ENCODE measurements at places on chromosomes 16 and 17. TPM values are rescaled to one million over a fixed set of nuclear protein-coding genes. Genes with fewer than 3 reads are reported as not detected.

DNA sequence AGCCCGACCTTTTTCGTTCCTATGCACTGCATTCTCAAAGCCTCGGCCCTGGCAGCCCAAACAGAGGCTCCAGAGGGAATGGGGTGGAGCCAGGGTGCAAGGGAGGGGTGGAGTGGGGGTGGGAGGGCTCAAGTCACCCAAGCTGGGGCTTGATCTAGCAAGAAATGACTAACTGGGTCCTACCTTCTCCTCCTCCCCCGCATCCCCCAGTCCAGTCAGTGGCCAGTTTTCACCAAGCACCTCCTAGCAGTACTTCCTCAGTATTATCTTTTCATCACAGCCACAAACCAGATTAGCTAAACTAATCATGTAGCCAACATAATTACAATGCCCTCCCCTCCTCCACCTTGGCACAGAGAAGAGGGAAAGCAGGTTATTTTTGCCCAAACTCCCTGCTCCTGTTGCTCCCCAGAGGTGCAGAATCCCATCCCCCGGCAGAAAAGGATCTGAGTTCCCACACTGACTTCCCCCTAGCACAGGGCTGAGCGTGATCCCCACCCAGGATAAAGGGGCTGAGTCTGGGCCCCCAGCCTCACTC lies 2.2 kb downstream of the JUP start:
- no peaks in the 10 kb centered on the region for H3K36me3 ChIP-seq
- peak overlapping the region; percentile 98 for H3K27ac ChIP-seq
- H3K27me3 ChIP-seq: no peaks in the 10 kb centered on the region
- peaks cover 62% of the 10 kb centered on the region for H3K4me1 ChIP-seq
- DNase-seq: peak; percentile 68

GRCh38 chr16:11004351-11004750 lies 60.0 kb downstream of the CLEC16A start:
- peaks cover 23% of the 10 kb centered on the region for H3K36me3 ChIP-seq
- H3K4me3 ChIP-seq: no peak overlapping the region
- no peaks in the 10 kb centered on the region for H3K27me3 ChIP-seq
- DNase-seq: no peak
- no peaks in the 10 kb centered on the region for H3K4me1 ChIP-seq

DNA sequence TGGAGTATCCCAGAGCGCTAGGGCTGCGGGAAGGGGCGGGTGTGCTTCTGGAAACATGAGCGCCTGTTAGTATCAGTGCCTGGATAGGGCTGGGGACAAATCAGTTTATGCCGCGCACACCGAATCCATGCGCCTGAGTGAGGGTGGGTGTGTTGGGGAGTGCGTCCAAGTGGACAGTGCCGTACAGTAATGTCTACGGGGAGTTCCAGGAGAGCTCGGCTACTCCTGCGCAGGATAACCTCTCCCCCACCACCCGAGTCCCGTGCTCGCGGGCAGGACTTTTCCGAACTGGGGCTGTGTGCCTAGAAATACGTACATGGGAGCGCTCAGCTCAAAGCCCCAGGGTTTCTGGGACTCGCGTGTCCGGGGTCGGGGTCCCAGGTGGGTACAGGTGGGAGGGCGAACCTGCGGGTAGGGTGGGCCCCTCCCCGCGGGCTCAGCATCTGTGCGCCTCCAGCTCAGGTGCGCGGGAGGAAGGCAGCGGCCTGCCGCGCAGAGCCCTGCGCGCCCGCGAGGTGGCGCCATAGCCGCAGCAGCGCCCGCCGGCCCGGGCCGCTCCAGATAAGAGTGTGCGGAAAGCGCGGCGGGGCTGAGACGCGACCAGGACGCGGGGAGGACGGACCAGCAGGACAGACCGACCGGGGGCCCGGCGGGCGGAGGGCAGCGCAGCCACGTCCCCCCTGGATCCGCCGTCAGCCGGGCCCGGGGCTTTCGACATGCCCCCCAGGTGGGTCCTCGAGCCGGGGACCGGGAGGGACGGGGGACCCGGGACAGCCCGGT lies at the start of gene HIC1:
Gene HIC1, plus strand, starts transcription at position 592 of the 780 bp plus-strand sequence. CDS start 1,588 bp downstream, outside the sequence.
- H3K27me3 ChIP-seq: no peaks in the 10 kb centered on the region
- H3K4me1 ChIP-seq: peaks cover 41% of the 10 kb centered on the region
- peak within 1 kb of the TSS; percentile 24 for H3K4me3 ChIP-seq
- DNase-seq: peak; percentile 86
- peak within 1 kb of the TSS; percentile 91 for H3K27ac ChIP-seq

Gene PDF
- 6.0 TPM for total RNA-seq

Gene TNK1
- total RNA-seq: 1.5 TPM

All from heart left ventricle (tissue), 16 donors.